ENCODE measurements at places on chromosomes 4 and X.

DNA sequence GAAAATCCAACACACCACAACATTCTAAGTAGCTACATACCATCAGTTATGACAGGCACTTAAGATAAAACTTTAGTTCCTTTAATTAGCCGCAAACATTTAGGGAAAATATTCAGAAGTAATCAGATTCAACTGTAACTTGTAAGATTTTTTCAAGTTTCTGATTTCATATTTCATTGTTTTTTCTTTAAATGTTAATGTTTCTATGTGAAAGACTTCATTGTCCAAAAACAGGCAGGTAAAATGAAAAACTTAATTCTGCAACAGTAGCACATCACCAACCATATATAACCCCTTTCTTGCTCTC is 11.6 kb upstream of the ODAM start:
- DNase-seq = no peak

DNA sequence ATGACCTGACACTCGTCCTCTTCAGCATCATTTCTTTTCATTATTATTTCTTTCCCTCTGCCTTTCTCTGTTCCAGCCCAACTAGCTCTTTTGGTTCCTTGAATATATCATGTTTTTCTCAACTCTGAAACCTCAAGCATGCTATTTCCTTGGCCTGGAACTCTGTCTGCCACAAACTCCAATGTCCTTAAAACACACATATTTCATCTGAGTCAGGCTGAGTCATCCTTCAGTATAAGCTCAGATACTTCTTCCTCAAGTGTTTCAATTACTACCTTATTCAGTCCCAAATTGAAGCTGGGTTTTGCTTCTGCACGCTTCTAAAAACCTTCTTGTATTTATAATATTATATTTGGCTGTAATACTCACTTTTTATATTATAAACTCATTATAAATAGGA is 424.2 kb downstream of the PDGFC start:
- no peak for DNase-seq

GRCh38 chrX:9369802-9370291 is 95.0 kb upstream of the TBL1X start:
- no peak for DNase-seq

- DNase-seq = no peak
Measured at GRCh38 chrX:76147106-76147505, 25.8 kb upstream of the PBDC1 start.

DNA sequence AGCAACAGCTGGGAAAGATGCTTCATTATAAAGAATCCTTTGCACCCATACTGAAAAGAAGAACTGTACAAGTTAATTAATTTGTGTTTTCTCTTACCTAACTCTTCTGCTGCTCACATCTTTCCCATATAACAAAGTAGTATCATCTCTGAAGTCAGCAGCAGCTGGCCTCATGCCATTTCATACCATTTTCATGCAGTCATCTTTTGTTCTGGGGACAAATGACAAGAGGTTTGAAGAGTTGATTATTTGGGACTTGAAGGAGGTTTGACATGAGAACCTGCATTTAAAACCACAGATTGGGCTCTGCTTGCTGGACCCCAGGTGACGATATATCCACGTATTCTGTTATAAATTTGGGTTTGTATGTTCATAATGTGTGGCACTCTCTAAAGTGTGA is 430.3 kb downstream of the SPRY1 start:
- DNase-seq = no peak

- DNase-seq = no peak
Measured at GRCh38 chr4:2006956-2007653, 1.7 kb downstream of the NELFA start.

GRCh38 chrX:38484607-38485498 is 76.5 kb upstream of the TSPAN7 start:
- DNase-seq = no peak

- no peak for DNase-seq
Measured at GRCh38 chrX:23908219-23909004, 606 bp downstream of the CXorf58 start.

- no peak for DNase-seq
Measured at GRCh38 chr4:29423836-29424721, 1296.1 kb upstream of the PCDH7 start.

DNA sequence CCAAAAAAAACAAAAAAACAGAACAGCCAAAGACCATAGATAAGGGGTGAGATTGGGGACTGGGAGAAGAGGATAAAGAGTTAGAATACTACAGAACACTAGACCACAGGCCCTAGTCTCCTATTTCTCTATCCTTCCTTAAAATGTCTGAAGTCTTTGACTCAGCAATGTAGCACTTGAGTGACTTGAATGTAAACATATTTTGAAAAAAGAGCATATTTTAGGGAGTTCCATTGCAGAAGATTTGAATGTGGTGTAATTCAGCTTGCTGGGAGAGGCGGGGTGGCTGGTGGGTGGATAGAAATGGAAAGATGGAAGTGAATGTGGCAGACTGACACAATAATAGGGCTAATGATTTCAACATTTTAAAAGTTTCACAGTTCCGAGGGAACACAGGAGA is 144.9 kb downstream of the CHIC2 start:
- no peak for DNase-seq

- no peak for DNase-seq
Measured at GRCh38 chrX:110108381-110108821, 105.5 kb downstream of the TMEM164 start.

DNA sequence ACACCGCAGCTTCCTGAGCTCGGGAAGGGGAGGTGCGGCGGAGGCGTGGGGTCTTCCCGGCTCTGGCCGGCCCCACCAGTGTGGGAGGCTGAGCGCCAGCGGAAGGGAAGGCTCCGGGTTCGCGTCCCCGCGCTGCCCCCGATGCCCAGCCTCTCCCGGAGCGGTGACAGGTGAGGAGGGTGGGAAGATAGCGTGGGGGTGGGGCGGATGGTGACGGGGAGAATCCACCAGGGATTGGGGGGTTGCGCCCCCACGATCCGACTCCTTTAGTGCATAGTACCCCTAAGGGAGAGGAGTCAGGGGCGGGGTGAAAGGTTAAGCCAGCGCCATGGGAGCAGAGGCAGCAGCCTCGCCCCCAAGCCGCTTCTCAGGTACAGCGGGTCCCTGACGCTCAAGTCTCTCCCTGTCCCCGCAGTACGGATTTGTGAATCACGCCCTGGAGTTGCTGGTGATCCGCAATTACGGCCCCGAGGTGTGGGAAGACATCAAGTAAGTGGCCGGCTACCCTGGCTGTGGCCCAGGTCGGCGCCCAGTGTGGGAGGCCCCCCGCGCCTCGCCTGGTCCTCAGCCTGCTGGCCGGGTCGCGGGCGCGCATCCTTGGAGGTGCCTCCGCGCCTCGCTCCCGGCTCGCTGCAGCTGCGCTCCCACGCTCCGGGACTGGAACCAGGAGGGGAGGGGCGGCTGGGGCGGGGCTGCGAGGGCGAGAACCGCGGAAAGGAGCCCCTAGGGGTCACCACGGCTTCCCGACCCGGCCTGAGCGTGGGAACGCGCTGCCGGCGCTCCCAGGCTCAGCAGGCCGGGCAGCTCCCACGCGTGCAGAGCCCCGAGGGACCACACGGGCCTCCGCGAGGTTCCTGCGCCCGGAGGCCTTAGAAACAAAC is 791 bp downstream of the GUCY1B1 start:
- no peak for DNase-seq

GRCh38 chrX:154979629-154980028 is 42.9 kb downstream of the F8 start:
- no peak for DNase-seq

GRCh38 chr4:159019356-159019755 is 83.5 kb upstream of the RAPGEF2 start:
- DNase-seq = no peak

DNA sequence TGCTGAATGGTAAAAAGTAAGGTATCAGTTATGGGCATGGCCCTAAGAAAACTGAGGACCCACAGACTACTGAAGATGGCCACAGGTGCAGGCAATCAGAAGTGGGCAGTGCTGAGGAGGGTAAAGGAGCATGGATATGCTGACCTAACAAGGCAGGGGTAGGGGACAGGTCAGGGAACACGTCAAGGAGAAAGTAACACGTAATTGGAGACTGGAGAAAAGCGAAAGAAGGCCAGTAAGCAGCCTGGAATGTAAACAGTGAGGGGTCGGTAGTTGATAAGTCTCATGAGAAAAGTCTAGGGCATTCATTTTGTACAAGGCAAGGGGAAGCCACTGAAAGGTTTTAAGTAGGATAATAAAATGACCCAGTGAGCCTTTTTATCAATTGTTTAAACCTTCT is 153.3 kb downstream of the PRDM5 start:
- DNase-seq = no peak

DNA sequence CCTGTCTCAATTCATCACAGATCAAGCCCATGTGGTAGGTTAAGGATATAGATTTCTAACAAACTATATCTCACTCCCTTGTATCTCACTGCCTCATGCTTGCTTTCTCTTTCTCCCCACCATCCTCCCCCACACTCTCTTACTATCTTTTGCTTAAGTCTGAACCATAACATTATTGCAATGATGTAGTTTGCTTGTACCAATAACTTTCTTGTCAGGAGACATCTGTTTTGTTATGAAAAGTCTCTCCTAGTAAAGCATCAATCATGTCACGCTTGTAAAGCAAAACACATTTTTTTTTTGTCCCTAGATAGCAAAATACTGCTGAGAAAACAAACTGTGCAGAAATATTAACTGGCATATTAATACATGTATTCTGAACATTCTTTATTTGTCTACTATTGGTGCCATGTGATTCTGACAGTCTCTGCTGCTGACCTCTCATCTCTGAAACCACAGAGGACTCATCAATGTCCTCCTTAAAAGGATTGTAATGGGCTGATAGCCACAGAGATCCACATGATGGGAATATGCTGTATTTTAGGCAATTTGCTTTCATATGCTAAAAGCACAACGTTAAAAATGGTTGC is 217.5 kb downstream of the VEGFC start:
- no peak for DNase-seq

DNA sequence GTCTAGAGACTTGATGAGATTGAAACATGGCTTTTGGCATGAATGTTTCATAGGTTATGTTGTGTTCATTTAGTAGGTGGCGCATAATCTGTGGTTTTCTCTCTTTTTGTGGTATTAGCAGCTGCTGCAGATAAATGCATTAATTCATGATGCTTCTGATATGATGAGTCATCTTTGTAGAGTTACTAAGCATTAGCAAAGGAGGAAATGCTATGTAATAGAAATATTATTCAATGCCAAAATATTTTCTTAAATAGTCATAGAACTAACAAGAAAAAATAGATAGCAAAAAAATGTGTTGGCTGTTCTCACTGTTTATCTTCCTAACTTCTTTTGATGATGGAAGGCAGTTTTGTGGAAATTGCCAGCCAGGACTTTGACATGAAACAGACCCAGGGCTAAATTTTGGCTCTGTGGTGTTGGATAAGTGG is 3.6 kb downstream of the ZXDB start:
- no peak for DNase-seq

DNA sequence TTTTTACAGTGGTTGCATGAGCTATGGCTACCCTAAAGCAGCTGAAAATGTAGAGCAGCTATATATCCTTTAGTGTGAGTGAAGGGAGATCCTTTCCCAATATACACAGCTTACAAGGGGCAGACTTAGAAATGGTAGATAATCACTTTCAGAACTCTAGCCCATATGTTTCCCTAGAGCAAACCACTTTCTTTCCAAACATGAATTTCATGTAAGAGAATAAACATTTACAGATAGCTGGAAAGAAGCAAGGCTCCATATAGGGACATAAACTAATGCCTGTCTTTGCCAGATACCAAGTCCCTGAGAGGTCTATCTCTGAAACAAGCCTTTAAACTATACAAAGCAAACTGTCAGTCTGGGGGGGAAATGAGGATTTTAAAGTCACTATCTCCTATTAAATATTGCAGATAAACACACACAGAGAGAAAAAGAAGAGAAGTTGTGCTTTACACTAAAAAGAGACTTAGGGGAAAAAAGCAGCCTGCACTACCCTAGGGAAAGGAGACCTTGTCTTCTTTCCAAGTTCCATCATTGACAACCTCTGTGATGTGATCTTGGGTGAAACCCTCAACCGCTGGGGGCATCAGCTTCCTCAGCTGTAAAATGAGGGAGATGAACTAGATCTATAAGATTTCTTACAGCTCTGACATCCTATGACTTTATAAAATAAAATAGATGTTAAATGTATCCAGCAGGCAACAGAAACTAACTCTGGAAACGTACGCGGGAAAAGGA is 73.6 kb downstream of the TMEM156 start:
- DNase-seq = no peak

GRCh38 chr4:132065940-132066495 is 1083.1 kb upstream of the PCDH10 start:
- no peak for DNase-seq

DNA sequence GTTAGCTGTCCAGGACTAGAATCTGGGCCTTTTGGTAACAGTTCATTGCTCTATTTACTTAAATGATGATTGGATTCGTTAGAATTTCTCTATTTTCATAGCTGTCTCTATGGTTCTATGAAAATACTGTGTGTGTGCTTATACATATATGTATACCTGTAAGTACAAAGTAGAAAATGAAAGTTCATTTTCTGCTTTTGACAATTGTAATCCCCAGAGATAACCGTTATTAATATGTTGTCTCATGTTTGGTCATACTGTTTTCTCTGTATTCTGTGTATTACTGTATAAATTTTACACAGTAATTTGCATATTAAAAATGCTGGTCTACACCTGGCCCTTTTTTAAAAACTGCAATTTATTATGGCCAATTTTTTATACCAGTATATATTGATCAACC is 55.4 kb downstream of the CLCN3 start:
- DNase-seq = no peak

GRCh38 chrX:10169175-10169574 is 12.4 kb downstream of the CLCN4 start:
- DNase-seq = no peak

GRCh38 chr4:138200236-138200590 is 41.9 kb downstream of the SLC7A11 start:
- no peak for DNase-seq

- no peak for DNase-seq
Measured at GRCh38 chr4:152554742-152555141, 18.9 kb upstream of the FBXW7 start.

DNA sequence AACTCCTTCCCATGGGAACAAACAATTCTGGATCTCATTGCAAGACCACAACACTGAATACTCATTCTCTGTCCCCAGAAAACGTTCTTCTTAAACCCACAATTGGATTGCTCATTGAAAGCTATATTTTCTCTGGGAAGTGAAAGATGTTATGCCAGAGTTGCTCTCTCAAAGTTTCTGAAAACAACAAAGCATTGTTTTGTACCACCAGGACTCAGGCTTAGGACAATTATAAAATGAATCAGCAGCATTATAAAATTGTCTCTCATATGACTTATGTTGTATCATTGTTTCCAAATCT is 26.5 kb downstream of the TFDP3 start:
- DNase-seq = no peak

GRCh38 chr4:138706201-138706600 is 309.4 kb upstream of the NOCT start:
- DNase-seq = no peak

- DNase-seq = no peak
Measured at GRCh38 chr4:18798123-18798522, 776.6 kb upstream of the LCORL start.

DNA sequence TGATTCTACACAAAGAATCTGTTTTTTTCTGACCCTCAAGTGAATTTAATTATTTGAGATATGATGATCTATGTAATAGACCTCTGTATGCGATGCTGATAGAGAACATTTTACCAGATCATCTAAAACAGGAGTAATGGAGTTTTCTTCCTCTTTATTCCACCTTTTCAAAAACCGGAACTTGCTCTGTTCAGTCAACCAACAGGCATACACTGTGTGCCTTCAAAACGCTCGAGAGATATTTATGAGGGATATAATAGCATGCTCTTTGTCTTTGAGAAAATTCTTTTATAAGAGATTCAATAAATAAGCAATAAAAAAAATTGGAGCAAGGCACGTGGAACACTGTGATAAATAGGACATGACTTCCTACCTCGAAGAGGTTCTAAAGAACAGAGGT is 2.0 kb downstream of the NYX start:
- DNase-seq = no peak

Data from stimulated activated CD8-positive, alpha-beta memory T cell treated with anti-CD3 and anti-CD28 coated beads, Interleukin-15, amount 100 ng/mL, for 1 hour (primary cell).